ENCODE measurements at places on chromosomes 2 and 18.

DNA sequence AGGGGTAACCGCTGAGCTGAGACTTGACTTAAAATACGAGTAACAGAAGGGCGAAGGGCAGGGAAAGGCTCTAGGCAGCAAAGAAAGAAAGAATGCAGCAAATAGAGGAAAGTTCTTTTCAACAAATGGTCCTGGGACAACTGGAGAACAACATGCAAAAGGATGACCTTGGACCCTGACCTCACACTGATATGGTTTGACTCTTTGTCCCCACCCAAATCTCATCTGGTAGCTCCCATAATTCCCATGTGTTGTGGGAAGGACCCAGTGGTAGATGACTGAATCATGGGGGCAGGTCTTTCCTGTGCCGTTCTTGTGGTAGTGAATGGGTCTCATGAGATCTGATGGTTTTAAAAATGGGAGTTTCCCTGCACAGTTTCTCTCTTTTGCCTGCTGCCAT, 33.9 kb downstream of the ST3GAL5 start:
- DNase-seq, result no peak

- DNase-seq, result no peak
Measured at GRCh38 chr2:10305254-10305635, 2.5 kb downstream of the HPCAL1 start.

DNA sequence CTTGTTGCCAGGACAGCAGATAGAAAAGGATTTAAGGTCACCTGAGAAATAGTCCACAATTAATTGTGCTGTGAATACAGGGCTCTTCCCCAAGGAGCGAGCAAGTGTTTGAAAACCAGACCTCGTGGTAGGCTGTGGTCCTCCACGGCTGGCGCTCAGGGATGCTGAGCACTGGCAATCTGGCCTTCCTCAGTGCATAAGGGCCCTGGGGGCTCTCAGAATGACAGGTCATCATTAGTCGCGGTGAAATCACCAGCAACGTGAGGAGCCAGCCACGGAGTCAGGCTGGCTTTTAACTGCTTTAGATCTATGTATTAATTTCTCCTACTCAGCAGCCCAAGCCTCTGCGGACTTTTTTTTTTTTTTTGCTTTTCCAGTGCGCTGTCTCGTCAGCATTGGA, 148.5 kb downstream of the FHOD3 start:
- no peak for DNase-seq

DNA sequence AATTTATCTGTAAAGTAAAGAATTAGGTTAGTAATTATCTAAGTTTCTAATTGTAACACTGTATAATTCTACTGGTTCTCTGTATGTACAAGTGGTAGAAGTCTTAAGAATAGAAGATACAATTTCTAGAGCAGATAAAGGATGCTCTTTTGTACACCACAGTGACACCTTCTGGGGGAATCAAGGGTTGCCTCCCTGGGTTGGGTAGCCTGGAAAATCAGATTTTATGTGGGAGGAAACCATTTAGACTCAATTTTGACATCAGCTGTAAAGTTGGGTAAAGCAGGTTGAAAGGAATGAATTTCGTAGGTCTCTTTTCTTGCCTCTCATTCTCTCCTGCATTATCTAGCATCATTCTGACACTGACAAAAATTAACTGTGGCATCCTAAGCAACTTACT, 354.8 kb downstream of the DCC start:
- DNase-seq, result no peak

DNA sequence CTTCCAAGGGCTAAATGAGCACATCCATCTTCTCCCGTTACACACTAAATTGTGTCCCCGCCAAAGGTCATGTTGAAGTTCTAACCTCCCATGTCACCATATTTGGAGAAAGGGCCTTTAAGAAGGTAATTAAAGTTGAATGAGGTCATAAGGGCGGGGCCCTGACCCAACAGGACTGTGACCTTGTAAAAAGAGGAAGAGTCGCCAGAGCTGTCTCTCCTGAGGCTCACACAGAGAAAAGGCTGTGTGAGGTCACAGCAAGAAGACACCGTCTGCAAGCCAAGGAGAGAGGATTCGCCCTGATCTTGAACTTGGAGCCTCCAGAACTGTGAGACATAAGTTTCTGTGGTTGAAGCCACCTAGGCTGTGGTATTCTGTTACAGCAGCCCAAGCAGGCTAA, 24.1 kb downstream of the TRABD2A start:
- no peak for DNase-seq

- DNase-seq, result no peak
Measured at GRCh38 chr2:138720035-138720838, 60.0 kb downstream of the NXPH2 start.

DNA sequence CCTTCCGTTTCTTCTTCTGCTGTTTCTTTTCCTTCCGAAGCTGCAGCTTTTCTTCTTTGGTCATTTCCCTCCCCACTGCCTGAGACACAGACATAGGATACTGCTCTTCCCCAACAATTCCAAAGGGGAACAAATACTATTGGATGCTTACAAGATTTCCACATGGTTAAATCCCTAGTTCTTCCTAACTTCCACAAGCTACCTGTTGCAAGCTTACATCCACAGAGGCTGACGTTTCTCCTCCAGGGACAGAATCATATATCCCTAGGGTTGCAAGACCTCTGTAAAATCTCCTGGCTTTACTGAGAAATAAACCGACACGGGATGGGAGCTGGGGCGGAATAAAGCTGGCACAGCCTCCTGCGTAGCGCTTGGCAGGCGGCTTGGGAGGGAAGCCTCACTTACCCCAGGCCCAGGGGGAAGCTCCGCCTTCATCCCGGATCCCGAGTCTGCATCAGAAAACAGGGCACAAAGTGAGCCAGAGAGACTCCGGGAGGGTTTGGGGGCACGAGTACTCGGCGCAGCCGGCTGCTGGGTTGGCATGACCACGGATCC, 590 bp downstream of the EIF2B4 start:
- DNase-seq, result no peak

DNA sequence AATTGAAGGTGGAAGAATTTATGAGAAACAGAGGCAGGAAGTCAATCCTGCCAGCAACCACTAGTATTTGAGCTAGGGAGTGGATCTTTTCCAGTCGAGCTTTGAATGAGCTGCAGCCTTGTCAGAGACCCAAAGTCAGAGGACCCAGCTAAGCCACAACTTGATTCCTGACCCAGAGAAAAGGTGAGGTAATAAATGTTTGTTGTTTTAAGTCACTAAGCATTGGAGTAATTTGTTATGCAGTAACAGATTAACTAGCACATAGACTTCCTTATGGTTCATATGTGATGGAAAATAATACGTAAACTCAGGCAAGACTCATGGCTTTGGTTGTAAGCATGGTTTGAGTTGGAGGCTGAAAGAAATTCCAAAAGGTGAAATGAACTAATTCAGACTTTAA, 21.6 kb downstream of the EFEMP1 start:
- no peak for DNase-seq

DNA sequence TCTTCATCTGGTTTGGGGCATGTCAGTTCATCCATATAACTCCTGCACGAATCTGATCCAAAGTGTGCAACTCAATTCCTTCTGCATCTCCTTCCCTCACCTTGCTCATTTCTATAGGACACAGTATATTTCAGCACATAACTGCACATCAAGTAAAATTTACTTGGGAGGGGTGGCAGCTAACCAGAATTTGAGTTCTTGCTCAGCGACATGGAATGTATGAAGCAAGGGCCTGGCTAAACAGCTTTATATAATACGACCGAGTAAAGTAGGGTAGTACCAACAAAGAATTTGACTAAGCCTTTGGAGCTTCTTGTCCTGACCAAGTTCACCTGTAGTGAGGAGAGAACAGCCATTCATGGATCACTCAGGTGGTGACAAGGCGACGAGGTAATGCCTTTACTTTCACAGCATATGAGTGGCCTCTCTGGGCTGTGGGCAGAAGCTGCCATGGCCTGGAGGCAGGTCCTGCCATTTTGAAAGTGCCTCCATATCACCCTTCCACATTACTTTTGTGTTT, 570.2 kb upstream of the TNP1 start:
- no peak for DNase-seq

- no peak for DNase-seq
Measured at GRCh38 chr2:109069331-109070194, 59.4 kb upstream of the SH3RF3 start.

- no peak for DNase-seq
Measured at GRCh38 chr2:54947136-54947535, 103.1 kb downstream of the RTN4 start.

DNA sequence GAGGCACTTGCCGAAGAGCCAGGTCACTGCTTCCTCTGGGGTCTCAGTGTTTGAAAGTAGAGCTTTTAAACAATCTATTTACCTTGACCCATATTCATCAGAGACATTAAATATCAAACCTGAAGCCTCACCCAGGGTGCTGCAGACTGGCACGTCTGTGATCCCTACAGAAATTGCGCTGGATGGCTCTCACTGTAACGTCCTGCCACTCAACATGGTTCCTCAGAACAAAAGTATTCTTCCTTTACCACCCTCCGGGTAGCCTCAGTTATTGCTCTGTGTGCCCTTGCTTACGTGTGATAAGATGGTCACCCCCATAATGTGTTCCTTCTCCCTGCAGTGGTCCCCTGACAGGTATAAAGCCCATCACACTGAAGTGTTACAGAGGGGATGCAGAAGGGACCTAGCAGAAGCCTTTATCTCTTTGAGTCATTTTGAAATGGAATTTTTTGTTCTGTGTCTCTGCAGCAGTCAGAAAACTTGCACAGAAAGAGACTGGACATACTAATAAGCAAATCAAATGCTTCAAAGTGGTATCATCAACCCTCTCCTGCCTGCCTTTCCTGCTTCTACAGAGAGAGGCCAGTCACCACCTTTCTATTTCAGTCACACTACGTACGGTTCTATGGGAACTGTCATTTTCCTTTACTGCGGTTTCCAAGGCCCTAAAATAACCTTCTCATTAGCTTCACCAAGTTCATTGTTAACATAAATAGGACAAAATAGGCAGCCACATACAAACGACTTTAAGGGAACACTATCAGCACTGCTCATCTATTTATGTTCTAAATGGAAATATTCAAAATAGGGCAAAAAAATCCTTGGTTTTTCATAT, 86.8 kb downstream of the METTL8 start:
- DNase-seq, result no peak

GRCh38 chr2:177599139-177599688, 206.6 kb downstream of the AGPS start:
- DNase-seq, result no peak

DNA sequence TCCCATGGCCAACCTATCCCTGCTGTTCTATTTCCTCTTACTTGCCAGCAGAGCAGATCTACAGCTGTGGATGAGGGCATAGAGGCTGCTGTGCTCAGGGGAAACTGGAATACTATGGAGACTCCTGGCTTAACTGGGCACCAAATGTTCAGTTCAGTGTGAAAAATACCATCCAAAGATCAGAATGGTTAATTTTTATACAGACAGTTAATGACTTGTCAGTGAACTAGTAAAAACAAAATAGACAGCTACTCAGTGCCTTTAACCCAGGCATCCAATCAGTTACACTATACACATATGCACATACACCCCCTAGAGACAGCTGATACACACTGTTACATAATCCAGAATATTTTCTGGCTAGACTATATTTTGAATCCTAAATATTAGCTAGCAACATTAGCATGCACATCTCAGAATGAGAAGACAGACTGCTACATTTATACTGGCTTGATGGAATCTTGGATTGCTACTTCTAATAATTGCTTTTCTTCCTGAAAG, 59.1 kb upstream of the WIPF1 start:
- DNase-seq, result no peak

DNA sequence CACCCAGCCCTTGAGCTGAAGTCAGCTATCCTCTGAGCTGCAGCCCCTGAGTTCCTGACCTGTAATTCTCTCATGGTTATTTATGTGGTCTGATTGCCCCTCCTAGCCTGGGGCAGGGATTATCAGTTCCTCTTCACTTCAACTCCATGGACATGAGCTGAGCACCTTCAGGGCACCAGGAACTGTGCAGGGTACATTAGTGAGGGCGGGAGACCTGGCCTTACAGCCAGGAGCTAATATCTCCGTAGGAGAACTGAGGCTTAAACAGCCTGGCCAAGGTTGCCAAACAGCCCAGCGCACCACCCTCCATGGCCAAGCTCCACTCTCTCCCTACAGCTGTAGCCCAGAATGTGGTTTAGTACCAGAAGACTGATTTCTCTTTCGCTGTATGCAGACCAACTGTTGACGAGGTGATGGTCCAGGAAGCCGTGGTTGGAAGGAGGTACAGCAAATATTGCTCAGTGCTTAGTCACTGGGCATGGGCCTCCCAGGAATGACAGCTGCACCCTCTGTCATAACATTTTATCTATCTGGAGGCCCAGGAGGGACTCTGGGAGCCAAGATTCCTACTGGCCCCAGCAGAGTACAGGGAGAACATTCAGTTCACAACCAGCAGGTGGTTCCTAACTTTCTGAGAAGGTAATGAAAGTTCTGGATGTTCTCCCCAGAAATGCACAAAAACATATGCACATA, 228.7 kb upstream of the SIX2 start:
- no peak for DNase-seq
